ENCODE measurements at places on chromosomes 6 and 20. TPM values are rescaled to one million over a fixed set of nuclear protein-coding genes. Genes with fewer than 3 reads are reported as not detected.

DNA sequence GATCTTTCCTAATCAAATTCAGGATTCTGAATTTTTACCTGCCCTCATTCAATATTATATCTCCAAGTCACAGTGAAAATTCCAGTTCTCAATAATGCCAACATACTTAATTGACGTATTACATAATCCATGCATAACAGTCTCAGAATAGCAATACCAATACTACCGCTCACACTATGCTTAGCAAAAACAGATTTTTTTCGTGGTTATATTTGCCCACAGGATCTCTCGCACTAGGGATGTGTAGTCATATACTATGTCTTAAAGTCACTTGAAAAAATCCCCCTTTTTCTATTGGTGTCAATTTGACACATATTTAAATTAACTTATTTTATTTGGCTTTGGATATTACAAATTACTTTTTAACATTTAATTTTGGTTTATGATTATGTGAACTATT, 323.1 kb upstream of the SLC35B3 start:
- DNase-seq: no peak

DNA sequence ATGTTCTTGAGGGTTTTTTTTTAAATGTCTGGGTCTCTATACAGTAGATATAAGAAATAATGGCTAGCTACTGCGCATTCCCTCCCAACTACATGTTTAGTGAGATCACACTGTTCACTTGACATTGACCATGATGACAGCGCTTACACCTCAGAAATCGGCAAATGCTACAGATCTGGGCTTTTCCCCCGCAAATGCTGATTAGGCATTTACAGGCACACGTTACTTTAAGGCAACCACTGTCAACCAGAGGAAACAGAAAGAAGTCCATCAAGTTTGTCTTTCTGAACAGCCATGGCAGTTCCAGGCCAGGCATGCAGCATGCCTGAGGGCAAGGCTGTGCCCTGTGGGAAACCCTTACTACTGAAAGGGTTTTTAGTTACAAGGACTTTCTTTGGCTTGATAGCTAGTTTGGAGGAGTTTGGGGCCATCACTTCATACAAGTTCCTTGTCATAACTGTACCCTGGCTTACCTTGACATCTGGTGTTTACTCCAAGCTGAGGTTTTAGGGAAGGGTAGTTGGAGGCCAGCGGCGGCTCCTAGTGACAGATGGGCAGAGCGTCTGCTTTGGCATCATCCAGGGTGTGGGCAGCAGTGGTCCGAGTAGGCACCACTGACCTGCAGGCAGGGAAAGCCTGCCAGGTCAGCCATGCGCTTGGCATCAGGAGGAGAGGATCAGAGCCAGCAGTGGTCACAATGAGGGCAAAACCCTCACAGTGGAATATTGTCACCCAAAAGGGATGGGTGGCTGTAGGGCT, 43.0 kb downstream of the CFAP61 start:
- DNase-seq: no peak

- DNase-seq: no peak
Measured at GRCh38 chr20:24317224-24317623, 152.2 kb upstream of the SYNDIG1 start.

The NMBR gene
- 0.25 TPM for polyA plus RNA-seq

The COX7A2 gene
- polyA plus RNA-seq: 249 TPM

All from left kidney (tissue), 8 donors.